ENCODE measurements at places on chromosomes 3 and 15. TPM values are rescaled to one million over a fixed set of nuclear protein-coding genes. Genes with fewer than 3 reads are reported as not detected.

The OR5K1 gene
- total RNA-seq = not detected

The LDHAL6B gene
- total RNA-seq = not detected

The CD200 gene
- total RNA-seq = 7.3 TPM

The DNAJA4 gene
- 14.1 TPM for total RNA-seq

The HTR3E gene
- not detected for total RNA-seq

The TMCO5A gene
- total RNA-seq = not detected

The FBXO40 gene
- not detected for total RNA-seq

The ANKDD1A gene
- total RNA-seq = 10.2 TPM

The ANKRD34C gene
- total RNA-seq = not detected

The LTF gene
- 0.83 TPM for total RNA-seq

The ITGB5 gene
- 231 TPM for total RNA-seq

The PLOD2 gene
- total RNA-seq = 52.1 TPM

The ZCWPW2 gene
- 2.2 TPM for total RNA-seq

The AADACL2 gene
- total RNA-seq = 0.26 TPM

The SLC9A9 gene
- 13.4 TPM for total RNA-seq

The SLC4A7 gene
- 44.0 TPM for total RNA-seq

The C3orf85 gene
- total RNA-seq = not detected

The OR5K2 gene
- not detected for total RNA-seq

The RPL39L gene
- total RNA-seq = 8.3 TPM

The SCG5 gene
- total RNA-seq = 6.6 TPM

The PLA2G4F gene
- total RNA-seq = 0.11 TPM

The BSN gene
- total RNA-seq = 1.7 TPM

The MCTP2 gene
- 2.9 TPM for total RNA-seq

The ALPK3 gene
- total RNA-seq = 16.1 TPM

The SMCO1 gene
- total RNA-seq = not detected

The NLGN1 gene
- total RNA-seq = 19.2 TPM

The KLF13 gene
- total RNA-seq = 82.9 TPM

The FBLN2 gene
- 244 TPM for total RNA-seq

The CELF6 gene
- total RNA-seq = 4.6 TPM

Measured in esophagus muscularis mucosa (tissue), 4 donors.